ENCODE measurements at places on chromosomes 5 and 9. TPM values are rescaled to one million over a fixed set of nuclear protein-coding genes. Genes with fewer than 3 reads are reported as not detected.

The GAPT gene
- polyA plus RNA-seq, result 0.54 TPM

The BASP1 gene
- 24.1 TPM for polyA plus RNA-seq

The SLC6A3 gene
- 0.23 TPM for polyA plus RNA-seq

- H3K36me3 ChIP-seq, result no peaks in the 10 kb centered on the region
- no peak overlapping the region for H3K4me3 ChIP-seq
- no peak for DNase-seq
Measured at GRCh38 chr5:108212775-108213346, 169.0 kb downstream of the FBXL17 start.

- H3K27me3 ChIP-seq, result no peaks in the 10 kb centered on the region
- no peak overlapping the region for H3K27ac ChIP-seq
- DNase-seq, result peak; percentile 57
- H3K4me1 ChIP-seq, result no peaks in the 10 kb centered on the region
Measured at GRCh38 chr9:132622159-132622558, 39.8 kb downstream of the BARHL1 start.

The PCDHGA8 gene
- 0.68 TPM for polyA plus RNA-seq

The SLC35D2 gene
- 24.7 TPM for polyA plus RNA-seq

- DNase-seq, result no peak
- H3K27me3 ChIP-seq, result no peaks in the 10 kb centered on the region
- peaks cover 17% of the 10 kb centered on the region for H3K4me1 ChIP-seq
Measured at GRCh38 chr9:16031486-16031885, 478.6 kb downstream of the CCDC171 start.

The EPB41L4A gene
- 7.0 TPM for polyA plus RNA-seq

- H3K27ac ChIP-seq, result no peak overlapping the region
- H3K4me1 ChIP-seq, result peaks cover 2% of the 10 kb centered on the region
- no peaks in the 10 kb centered on the region for H3K27me3 ChIP-seq
- DNase-seq, result peak; percentile 41
Measured at GRCh38 chr9:75604661-75605060, 285.8 kb upstream of the PCSK5 start.

GRCh38 chr5:122035913-122036312 is 42.1 kb downstream of the LOX start:
- H3K27ac ChIP-seq, result no peak overlapping the region
- no peak overlapping the region for H3K4me3 ChIP-seq
- no peaks in the 10 kb centered on the region for H3K4me1 ChIP-seq
- H3K27me3 ChIP-seq, result no peaks in the 10 kb centered on the region

The SLC6A18 gene
- not detected for polyA plus RNA-seq

DNA sequence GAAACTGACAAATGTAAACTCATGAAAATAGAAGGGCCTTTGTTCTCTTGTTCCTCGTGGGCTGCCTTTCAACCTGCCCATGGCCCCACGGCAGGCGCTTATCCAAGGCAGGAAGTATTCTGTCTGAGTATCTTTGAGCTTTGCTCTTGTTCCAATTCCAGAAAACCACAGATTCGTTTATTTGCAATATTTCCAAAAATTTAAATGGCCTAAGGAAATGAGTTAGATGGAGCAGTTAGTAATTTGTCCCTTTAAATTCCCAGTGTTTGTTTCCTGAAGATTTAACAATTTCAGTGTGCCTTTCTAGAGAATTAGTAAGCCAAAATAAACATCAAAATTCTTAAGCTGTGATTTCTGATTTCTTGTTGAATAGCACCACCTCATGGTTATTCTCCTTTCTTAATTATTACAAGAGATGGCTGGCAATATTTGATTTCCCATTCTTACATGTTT is 299.4 kb upstream of the RASA1 start:
- no peaks in the 10 kb centered on the region for H3K36me3 ChIP-seq
- H3K27ac ChIP-seq, result no peak overlapping the region
- DNase-seq, result peak; percentile 71
- peaks cover 3% of the 10 kb centered on the region for H3K4me1 ChIP-seq
- H3K4me3 ChIP-seq, result no peak overlapping the region

- no peak overlapping the region for H3K27ac ChIP-seq
- no peaks in the 10 kb centered on the region for H3K4me1 ChIP-seq
- H3K27me3 ChIP-seq, result no peaks in the 10 kb centered on the region
- H3K36me3 ChIP-seq, result no peaks in the 10 kb centered on the region
- H3K4me3 ChIP-seq, result no peak overlapping the region
- no peak for DNase-seq
Measured at GRCh38 chr9:124108216-124108615, 96.6 kb downstream of the LHX2 start.

The FOXD4L5 gene
- polyA plus RNA-seq, result 1.6 TPM

DNA sequence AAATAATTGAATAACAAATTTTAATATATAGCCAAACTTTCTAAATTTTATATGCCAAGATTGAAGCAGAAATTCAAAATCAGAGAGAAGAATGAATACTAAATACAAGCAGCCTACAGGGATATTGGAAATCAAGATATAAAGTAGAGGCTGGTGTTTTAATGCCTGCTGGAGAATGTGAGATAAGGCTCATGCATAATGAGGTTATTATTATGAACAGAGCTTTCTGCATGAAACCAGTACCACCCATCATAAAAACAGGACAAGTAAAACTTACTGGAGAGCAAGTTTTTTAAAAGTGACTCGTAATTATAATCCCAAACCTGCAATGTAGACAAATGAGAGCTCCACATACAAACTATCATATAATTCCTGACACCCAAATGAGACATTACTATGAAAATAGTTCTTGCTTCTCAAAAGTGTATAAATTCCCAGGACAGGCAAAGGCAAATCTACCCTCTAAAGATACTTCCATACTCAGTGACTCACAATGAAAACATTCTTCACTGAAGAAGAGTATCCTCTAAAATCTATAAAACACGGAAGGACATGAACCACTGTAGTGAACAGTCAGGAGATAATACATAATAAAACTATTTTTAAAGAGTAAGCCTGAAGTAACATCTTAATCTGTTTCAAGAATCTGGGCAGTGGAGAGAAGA is 532.0 kb upstream of the GRAMD2B start:
- H3K27ac ChIP-seq, result no peak overlapping the region
- H3K36me3 ChIP-seq, result no peaks in the 10 kb centered on the region
- H3K4me3 ChIP-seq, result no peak overlapping the region
- H3K27me3 ChIP-seq, result no peaks in the 10 kb centered on the region
- no peak for DNase-seq

The CNTLN gene
- polyA plus RNA-seq, result 10.6 TPM

The FYB1 gene
- 3.0 TPM for polyA plus RNA-seq

- H3K4me1 ChIP-seq, result no peaks in the 10 kb centered on the region
- no peak overlapping the region for H3K27ac ChIP-seq
- no peaks in the 10 kb centered on the region for H3K36me3 ChIP-seq
- H3K4me3 ChIP-seq, result no peak overlapping the region
- no peak for DNase-seq
- H3K27me3 ChIP-seq, result no peaks in the 10 kb centered on the region
Measured at GRCh38 chr5:139075066-139076050, 122.8 kb downstream of the SIL1 start.

The PDGFRB gene
- 125 TPM for polyA plus RNA-seq

The IL9 gene
- not detected for polyA plus RNA-seq

DNA sequence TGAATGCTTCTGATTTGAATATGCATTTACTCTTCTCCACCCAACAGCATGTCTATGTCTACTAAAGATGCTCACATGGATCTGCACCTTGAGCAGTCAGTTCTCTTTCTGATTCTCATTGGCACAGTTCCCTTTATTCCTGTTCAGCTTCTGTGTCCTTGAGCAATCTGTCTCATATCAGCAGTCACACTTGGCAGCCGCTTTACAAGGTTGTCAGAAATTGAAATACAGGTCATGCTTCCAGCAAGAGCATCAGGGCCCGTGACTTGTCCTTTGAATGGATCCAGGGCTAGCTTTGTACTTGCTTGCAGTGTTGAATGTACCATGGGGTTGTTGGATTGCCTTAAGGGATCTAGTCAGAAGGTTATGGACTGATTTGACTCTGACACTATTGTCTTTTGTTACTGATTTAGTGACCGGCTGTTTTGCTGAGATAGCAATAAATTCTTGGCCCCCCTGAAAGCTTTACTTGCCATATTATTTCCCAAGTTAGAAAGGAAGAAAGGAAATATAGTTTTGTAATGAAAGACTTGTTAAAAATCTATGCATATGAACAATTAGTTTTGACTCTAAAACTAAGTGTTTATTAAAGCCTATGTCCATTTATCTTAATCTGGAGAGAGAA is 273.4 kb upstream of the ISL1 start:
- no peak overlapping the region for H3K4me3 ChIP-seq
- H3K27ac ChIP-seq, result no peak overlapping the region
- H3K4me1 ChIP-seq, result no peaks in the 10 kb centered on the region
- H3K27me3 ChIP-seq, result no peaks in the 10 kb centered on the region

DNA sequence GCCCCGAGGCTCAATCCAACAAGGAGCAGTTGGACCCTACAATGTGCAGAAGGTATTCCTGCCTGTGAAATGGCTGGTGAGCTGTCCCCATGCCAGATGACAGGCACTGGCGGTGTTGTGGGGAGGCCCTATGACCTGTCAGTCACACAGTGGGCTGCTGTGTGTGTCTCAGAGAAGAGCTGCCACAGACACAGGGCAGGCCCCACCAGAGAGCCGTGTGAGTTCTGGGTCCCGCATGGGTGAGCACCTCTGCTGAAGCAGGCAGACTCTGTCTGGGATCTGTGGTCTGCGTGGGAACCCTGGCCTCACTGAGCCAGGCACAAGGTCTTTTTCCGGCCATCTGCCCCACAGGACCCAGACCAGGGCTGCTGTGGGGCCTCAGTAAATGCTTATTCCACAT is 37.3 kb upstream of the PITX1 start:
- H3K36me3 ChIP-seq, result no peaks in the 10 kb centered on the region
- no peak overlapping the region for H3K4me3 ChIP-seq
- no peak overlapping the region for H3K27ac ChIP-seq
- peaks cover 5% of the 10 kb centered on the region for H3K27me3 ChIP-seq
- no peak for DNase-seq
- H3K4me1 ChIP-seq, result peaks cover 11% of the 10 kb centered on the region
